ENCODE measurements at places on chromosomes 6 and 20.

GRCh38 chr6:14727494-14728395 is 518.1 kb upstream of the JARID2 start:
- no peak for DNase-seq

- no peak for DNase-seq
Measured at GRCh38 chr6:19356692-19357091, 480.5 kb upstream of the ID4 start.

DNA sequence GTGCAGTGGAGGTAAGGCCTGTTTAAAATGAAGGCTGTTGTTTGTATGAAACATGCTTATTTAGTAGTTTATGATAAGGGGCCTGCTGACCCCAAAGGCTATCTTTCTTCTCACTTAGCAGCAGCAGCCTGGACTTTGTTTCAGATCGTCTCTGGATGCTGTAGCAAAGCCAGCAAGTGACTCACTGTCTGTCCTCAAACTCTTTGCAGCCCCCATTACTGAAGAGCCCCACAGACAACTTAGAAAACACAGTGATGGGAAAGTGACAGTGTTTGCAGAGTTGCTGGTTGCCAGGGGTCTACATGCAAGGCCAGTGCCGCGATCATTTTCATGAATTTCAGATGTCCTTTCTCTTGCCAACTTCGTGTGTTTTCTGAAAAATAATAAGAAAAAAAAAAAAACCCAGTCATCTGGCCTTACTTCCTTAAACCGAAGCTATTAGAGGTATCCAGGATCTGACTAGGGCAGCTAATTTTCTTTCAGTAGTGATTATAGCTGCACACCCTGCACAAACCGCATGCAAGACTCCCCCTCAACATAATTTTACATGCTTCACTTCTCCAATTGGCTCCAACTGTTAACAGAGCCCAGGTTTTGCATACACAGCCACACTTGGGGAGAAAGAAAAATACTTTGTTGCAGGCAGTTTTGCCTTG is 11.6 kb upstream of the F13A1 start:
- no peak for DNase-seq

DNA sequence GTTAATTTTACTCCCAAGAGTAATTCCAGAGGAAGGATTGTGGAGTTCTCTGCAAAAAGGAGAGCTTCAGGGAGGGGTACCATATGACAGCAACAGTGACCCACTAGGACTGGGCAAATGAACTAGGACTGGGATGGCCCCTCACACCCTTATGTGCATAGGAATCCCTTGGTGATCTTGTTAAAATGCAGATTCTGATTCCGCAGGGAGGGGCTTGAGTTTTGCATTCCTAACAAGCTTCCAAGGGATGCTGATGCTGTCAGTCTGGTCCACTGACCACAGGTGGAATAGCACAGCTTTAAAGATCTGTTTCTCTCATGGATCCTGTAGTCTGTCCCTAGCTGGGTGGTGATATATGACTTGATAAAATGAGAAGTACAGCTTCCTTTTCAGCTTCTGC is 6.3 kb upstream of the FOXA2 start:
- DNase-seq = no peak

DNA sequence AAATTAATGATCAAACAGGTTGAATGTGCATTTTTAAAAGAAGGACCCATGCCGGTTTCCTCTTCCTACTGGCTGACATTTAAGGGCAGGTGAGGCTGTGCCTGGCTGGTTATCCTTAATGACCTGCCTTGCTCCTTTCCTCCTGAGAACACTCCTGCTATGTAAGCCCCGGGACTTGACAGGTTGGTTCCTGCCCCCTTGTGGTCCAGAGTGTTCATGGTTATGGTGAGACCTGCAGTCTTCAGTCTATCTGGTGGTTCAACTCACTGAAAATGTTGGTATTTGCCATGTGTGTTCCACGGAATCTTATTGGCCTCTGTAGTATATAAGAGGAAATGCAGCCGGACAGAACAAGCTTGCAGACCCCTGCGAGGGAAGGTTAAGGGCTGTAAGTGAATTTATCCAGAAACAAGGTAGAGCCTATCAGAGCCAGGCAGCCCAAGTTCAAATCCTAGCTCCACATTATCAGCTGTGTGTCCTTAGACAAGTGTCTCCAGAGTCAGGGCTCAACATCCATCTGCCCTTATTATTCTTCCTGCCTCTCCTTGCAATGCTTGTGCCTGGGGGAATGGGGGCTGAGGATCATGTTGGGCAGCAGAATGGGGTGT is 5.2 kb upstream of the BPIFA3 start:
- DNase-seq = peak; percentile 31

DNA sequence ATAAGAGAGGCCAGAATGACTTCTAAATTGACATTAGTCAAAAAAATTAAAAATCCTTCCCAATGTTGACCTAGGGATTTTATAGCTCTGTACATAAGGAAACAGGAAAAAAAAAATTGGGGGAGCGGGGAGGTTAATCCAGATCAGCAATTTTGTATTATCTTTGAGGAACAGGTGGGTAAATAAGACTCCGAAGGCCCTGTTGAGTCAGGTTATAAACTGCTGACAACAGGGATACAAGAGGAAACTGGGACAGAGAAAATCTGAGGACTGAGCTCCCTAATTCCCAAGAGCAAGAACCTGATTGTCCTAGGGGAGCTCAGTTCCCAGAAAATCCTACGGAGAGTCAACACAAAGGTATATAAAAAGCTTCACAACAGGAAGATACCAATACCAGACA is 26.8 kb upstream of the CRIP3 start:
- no peak for DNase-seq

DNA sequence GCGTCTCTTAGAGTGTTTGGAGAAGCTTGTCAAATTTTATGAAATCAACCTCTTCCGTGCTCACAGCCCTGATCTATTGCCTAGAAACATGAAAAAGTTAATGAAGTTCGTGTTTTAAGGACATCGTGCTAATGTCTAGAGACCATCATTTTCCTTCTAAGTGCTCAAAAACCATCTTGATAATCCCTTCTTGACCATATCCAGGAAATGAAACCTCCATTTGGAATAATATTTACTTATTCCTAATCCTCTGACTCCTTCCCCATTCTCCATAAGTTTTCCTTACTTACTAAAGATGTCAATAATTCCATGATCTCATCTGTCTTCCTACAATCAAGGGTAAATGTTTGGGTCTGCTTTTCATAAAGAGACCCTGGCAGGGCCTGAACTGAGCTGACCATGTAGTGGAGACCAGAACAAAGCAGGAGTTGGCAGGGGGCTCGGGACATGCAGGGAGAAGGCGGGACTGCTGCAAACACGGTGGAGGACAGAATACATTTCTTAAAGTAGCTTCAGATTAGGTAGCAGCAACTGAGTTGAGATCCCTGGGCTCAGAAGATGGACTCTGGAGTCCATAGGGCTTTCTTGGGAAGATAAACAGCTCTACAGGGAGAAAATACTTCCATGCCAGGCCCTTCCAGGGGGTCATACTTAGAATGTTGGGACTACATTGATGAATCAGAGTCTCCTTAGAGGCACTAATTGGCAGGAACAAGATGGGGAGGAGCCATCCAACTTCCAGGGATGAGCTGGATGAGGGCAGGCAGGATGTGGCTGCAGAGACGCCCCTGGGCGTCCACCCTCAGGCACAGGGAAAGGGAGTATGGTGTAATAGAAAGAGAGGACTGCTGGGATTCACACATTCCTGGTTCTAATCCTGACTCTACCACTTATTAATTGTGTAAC is 100.7 kb downstream of the RIN2 start:
- DNase-seq = no peak

DNA sequence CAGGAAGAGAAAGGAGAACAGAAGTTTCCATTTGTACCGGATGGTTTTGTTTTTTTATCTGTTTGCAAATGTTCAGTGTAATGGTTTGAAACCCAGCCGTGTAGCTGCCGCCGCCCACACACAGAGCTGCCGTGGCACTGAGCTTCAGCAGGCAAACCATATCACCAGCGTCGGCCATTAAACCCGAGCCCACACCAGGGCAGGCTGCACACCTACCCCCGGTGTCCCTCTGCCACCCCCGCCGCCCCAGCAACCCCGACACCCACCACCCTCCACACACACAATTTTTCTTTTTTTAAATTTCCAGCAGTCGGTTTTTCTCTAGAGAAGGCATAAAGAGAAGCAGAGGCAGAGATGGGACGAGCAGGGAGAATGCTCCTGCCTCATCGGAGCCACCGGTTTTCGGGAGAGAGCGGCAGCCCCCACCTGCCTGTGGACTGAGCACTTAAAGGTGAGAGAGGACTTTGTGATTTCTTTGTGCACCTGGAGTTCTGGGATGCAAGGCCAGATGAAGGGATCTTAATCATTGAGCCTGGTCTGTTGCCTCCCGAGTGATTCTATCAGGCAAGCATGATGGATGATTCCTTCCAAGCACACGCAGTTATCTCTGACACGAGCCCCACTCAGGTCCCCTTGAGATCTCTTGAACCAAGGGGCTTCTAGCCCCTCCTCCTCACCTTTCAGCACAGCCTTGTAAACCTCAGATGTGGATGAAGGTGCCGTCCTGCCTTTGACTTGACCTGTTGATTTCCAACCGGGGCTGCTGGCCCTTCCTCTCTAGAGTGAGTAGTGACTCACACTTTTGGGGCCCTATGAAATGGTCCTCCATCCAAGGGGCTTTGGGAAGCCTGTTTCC is 17.5 kb upstream of the ZNF831 start:
- peak; percentile 77 for DNase-seq

- no peak for DNase-seq
Measured at GRCh38 chr6:169978615-169979161, 227.3 kb downstream of the ERMARD start.

GRCh38 chr6:15790116-15790515 is 127.3 kb upstream of the DTNBP1 start:
- no peak for DNase-seq

DNA sequence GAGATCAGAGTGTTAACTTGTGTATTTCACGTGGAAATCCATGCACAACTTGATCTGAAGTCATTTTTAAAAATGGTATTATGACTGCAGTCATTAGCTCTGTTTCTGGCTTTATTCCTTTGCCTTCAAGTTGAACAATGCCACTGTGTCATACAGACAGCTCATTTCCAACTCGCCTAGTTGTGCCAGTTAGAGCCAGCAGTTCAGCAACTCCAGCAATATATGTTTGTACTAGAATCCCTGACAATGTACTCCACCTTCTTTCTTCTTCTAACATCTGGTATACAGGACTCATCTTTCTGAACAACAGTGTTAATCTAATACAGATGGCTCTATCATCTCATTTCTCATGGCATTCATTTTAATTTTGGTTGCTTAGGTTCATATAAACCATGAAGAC is 418.3 kb upstream of the POU3F2 start:
- DNase-seq = no peak

GRCh38 chr6:136250686-136251008 is 536 bp upstream of the MTFR2 start:
- DNase-seq = no peak

GRCh38 chr6:146775220-146775619 is 176.4 kb downstream of the ADGB start:
- no peak for DNase-seq

- DNase-seq = no peak
Measured at GRCh38 chr6:48101290-48101689, 9.7 kb downstream of the PTCHD4 start.

- DNase-seq = no peak
Measured at GRCh38 chr6:158715330-158716311, 65.8 kb downstream of the SYTL3 start.

GRCh38 chr6:75386050-75386770 is 101.6 kb upstream of the TMEM30A start:
- DNase-seq = no peak

DNA sequence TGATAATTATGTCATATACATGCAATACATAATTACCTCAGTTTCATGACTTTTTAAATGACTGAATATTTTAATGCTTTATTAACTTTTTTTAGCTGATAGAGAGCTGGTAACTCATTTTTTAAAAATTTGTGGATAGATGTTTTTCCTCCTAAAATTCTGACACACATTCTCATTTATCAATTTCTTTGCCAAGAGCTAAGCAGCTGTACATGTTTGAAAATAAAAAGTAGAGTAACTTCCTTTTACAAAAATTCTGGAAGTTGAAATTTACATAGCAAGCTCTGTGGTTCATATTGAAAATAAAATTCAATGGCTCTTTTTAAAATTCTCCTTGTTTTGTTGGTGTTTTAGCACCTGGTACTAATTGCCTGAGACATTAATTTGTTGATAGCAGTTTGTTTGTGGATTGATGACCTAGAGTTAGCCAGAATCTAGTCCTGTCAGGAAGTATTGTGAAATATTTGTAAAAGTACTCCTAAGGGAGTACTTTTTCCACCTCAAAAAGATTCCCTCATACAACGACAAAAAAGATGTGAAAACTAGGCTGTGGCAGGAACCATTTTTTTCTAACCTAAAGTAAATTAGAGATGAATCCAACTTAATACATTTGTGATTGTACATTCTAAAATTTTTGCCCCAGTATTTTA is 621.8 kb downstream of the BCKDHB start:
- no peak for DNase-seq

DNA sequence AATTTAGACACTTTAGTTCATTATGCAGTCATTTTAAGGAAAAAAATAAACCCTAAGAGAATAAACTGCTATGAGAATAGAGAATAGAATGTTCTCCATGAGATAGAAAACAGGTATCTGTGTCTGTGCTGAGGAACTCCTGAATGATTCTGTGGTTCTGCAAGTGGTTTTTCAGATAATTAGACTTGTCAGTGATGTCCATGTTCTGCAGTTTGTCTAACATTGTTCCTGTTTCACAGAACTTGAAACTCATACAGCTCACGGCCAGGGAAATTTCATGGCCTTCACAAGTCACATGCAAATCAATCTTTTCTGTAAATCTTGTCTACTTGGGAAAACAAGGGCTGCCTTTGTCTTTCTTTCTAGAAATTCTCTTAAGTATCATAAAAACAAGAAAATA is 73.4 kb upstream of the HMGCLL1 start:
- no peak for DNase-seq

- no peak for DNase-seq
Measured at GRCh38 chr6:85394853-85395538, 54.9 kb upstream of the NT5E start.

DNA sequence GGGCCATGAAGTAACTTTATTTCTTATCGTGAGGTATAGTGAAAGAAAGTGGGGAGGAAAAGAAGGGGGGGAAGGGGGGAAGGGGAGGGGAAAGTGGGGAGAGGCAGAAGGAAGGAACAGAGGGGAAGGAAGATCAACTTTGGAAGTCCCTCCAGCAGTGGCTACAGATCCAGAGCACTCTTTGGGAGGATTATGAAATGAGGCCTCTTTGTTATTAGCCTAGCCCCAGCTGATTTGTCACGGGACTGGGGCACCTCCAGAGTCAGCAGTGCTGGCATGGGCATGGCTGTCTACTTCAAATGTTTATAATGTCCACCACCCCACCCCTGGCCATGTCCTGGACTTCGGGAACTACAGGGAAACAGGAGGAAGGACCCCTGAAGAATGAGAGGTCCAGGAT is 7.6 kb downstream of the MOCS1 start:
- no peak for DNase-seq

All from CD4-positive, alpha-beta T cell treated with Interleukin-17A for 4 hours (primary cell).